Activated CD4-positive, CD25-positive, alpha-beta regulatory T cell (primary cell): ENCODE measurements at places on chromosomes 1 and 21.

- no peak for DNase-seq
Measured at GRCh38 chr1:198328458-198329032, 171.7 kb downstream of the NEK7 start.

- DNase-seq = no peak
Measured at GRCh38 chr21:35002879-35003722, 46.0 kb downstream of the RUNX1 start.

DNA sequence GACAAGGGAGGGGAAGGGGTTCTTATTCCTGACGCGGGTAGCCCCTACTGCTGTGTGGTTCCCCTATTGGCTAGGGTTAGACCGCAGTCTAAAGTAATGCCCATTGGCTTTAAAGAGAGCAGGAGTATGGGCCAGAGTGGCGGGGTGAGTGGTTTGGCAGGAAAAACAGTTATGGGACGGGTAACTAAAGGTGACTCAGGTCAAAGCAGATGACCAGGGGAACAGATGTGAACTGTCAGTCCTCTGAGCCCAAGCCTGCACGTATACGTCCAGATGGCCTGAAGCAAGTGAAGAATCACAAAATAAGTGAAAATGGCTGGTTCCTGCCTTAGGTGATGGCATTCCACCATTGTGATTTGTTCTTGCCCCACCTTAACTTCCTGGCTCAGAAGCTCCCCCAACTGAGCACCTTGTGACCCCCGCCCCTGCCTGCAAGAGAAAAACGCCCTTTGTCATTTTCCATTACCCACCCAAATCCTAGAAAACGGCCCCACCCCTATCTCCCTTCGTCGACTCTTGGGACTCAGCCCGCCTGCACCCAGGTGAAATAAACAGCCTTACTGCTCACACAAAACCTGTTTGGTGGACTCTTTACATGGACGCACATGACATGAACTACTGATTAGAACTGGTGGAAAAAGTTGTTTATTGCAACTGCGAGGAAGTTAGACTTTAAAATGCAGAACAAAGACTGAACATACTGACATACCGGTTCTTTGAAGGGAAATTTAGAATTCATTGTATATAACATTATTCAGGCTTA is 758 bp upstream of the ATAD3B start:
- DNase-seq = no peak

DNA sequence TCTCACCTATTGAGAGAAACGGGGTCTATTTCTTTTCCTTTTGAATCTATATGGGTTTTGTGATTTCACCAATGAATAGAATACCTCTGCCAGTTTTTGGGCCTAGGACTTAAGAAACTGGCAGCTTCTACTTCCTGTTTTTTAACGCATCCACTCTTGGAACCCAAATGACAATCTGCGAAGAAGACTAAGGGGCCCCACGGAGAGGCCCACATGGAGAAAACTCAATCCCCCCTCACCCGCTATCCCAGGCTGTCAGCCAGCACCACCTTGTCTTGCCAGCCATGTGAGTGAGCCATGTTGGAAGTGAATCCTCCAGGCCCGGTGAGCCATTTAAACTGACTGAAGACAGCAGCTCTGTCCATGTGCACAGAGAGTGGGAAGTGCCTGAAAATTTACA is 3.6 kb upstream of the HENMT1 start:
- no peak for DNase-seq

DNA sequence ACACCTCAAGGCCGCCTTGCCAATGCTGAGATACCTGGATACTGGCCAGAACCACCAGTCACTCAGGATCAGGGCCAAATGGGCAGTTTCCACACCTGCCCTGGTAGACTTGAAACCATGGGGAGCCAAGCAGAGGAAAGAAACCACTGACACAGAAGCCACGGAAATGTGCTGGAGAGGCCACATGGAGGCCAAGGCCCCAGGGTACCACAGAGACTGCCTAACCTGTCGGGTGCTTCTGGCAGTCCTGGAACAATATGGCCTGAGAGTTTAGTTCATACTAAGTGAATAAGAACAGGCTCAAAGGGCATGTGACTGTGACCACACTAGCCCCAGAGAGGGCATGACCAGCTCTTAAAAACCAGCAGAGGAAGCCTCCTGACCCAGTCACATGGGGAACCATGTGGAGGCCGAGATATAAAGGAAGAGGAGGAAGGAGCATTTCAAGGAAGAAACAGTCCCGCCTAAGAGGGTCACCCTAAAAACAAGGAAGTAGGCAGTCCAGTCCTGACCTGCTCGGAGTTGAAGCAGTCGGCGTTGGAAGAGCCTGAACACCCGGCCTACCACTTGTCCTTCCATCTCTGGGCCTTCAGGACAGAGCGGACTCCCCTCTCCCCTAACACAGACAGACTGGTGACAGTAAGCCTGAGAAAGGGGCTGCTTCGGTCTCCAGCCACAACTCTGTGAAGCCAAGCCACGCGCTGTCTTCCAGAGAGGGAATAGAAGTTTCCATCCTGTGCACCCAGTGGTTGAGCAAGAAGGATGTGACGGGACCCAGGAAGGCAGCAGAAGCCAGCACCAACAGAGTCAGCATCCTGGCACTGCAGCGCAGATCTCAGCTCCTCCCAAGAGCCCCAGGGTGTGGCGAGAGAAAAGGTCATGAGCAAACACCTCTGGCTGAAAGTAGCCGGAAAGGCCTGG is at the start of gene DENND2D:
DENND2D (minus strand) TSS at position 766 of the 921 bp plus-strand sequence; CDS start at position 579, 187 bp downstream.
- DNase-seq = peak; percentile 20

- DNase-seq = no peak
Measured at GRCh38 chr1:1250786-1251284, 4.3 kb upstream of the C1QTNF12 start.

GRCh38 chr1:181141431-181141910 is 53.0 kb downstream of the IER5 start:
- DNase-seq = no peak

- no peak for DNase-seq
Measured at GRCh38 chr1:31444725-31445448, 31.9 kb downstream of the SERINC2 start.

GRCh38 chr1:232183802-232184201 is 446.1 kb downstream of the SIPA1L2 start:
- DNase-seq = no peak

- no peak for DNase-seq
Measured at GRCh38 chr1:214854126-214854875, 228.2 kb upstream of the KCNK2 start.

DNA sequence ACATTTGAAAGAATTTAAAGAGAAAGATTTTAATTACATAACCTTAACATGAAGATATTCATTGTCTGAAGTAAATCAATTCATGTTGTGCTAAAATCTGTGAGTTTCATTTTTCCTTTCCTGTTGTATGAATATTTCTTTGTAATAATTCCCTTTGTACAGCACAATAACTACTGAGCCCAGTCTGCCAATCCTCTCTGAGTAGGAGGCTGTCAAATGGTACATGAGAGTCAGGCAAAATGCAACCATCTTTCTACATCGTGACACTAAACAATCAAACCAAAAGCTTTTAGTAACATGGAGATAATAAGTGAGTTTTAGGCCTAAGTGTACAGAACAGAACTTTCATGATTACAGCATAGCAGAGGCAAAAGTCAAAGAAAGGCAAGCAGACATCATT is 165.5 kb downstream of the PLPPR4 start:
- no peak for DNase-seq

- DNase-seq = no peak
Measured at GRCh38 chr1:19088717-19089442, 121.2 kb downstream of the UBR4 start.

- DNase-seq = no peak
Measured at GRCh38 chr1:150006881-150007421, 3.6 kb downstream of the OTUD7B start.

DNA sequence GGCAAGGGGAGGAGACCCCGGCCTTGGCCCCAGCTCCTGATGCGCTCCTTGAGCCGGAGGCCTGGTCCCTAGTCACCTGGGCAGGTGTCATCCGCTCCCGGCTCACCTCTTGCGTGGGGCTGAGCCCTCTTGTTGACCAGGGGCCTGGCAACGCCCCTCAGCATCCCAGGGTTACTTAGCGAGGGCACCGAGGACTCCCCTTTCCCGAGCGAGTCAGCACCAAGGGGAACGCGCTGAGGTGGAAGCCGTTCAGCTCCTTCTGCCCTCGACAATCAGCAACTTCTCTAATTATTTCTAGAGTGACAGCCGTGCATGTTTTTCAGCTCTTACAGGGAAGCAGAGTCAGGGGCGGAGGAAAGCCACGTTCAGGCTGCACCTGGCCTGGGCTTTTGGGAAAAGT is 522 bp downstream of the SLC45A1 start:
- no peak for DNase-seq

- DNase-seq = no peak
Measured at GRCh38 chr1:212688341-212689047, 11.1 kb downstream of the BATF3 start.

GRCh38 chr1:57752843-57753242 is 329.0 kb upstream of the DAB1 start:
- no peak for DNase-seq

DNA sequence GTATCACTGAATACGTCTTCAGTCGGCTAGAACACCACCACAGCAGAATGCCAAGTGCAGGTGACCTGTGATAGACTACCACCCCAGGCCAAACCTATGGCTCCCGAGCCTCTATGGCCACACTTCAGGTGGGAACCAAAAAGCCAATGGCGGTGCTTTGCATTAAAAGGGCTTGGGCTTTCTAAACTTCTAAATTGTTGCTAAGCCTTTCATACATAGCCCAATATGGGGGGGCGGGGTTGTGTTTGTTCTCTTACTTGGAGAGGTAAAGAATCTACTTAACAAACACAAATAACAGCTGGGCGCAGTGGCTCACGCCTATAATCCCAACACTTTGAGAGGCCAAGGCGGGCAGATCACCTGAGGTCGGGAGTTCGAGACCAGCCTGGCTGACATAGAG is 19.7 kb downstream of the USP48 start:
- DNase-seq = no peak

DNA sequence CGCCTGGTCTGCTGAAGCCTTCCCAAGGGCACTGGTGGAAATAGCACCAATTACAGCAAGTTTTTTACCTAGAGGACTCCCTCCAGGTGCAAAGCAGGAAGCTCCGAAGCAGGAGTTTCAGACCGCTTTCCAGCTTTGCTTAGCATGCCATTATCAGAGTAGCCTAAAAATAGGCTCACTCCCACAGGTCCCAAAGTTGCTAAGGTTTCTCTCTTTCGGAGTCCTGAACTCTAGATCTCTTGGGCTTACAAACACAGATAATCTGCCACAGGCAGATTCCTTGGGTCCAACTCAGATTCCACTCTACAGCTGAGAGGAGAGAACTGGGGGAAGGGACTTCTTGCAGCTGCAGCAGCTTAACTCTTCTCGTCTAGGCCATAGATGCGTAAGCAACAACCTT is 22.5 kb downstream of the ZMYND12 start:
- DNase-seq = no peak

- no peak for DNase-seq
Measured at GRCh38 chr21:32499249-32500055, 85.9 kb downstream of the TCP10L start.

- DNase-seq = no peak
Measured at GRCh38 chr21:15343066-15343465, 278.3 kb upstream of the NRIP1 start.

DNA sequence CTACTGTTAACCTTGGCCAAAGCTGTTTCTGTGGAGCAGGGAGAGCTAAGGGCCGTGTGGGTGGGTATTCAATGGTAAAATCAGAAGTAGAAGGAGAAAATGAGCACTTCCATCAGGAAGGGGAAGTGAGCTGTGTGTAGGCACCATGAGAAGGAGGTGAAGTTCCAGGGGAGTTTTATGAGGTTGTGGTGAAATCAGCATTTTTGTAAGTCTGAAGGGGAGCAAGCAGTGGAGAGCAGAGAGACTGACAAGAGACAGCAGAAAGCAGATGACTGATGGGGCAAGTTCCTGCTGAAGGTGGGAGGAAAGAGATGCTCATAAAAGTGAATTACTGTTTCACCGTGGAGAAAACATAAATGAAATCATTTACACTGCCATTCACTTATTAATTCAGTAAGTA is 2.7 kb upstream of the GPR88 start:
- no peak for DNase-seq

GRCh38 chr21:32412162-32413014 is at the start of gene EVA1C:
Gene EVA1C (plus strand): TSS chr21:32412706. CDS start chr21:32412854, 148 bp downstream.
- peak; percentile 52 for DNase-seq

DNA sequence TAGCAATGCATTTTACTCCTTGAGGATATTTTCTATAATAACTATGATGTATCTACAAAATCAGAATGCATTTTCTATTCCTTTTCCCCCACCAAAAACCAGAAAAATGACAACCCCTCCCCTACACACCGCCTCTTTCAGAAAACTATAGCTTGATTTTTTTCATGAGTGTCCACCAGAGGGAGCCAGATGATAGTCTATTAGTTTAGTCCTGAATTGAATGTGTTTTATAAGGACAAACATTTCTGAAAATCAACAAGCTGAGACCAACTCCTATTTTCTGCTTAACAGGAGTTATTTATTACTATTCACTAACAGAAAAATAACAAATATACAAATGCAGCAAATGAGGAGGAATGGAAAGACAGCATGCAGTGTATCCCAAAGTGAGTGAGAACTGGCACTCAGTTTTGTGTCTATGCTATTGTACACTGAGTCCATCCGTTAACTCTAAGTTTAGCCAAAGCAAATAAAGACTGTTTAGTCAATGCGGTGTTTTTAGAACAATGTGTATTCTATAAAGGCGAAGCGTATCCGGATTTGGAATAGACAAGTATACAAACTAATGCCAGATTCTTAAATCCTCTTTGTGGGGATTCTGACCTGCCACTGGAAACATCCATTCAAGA is 182.6 kb downstream of the VAV3 start:
- DNase-seq = no peak

- no peak for DNase-seq
Measured at GRCh38 chr1:42940851-42941639, 17.6 kb downstream of the SLC2A1 start.

- no peak for DNase-seq
Measured at GRCh38 chr1:21175324-21175669, 1.4 kb downstream of the EIF4G3 start.

- DNase-seq = no peak
Measured at GRCh38 chr1:13587256-13588030, 3.8 kb downstream of the PDPN start.

- DNase-seq = no peak
Measured at GRCh38 chr1:42210421-42211133, 46.0 kb upstream of the GUCA2A start.

- DNase-seq = no peak
Measured at GRCh38 chr1:167052389-167052788, 37.8 kb downstream of the GPA33 start.

DNA sequence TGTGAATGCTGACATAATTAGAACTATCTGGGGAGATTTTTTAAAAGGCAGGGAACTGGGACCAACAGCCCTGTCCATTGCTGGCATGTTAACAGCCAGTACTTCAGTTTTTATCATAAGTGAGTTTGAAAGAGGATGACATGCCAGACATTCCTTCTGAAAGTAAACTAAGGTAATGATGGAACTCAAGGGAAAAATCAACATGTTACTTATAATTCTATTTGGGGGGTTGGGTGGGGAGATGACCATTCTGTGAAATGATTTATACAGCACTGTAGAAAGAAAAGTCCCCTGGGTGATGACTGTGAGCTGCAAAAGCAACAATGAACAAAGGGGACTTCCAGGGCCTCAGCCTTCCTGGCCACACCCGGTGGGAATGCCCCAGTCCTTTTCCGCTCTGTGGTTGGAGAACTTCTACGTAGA is 5.4 kb upstream of the LAMC2 start:
- DNase-seq = no peak

GRCh38 chr1:43817304-43817939 is 110.1 kb downstream of the ST3GAL3 start:
- DNase-seq = no peak
